ENCODE measurements at places on chromosomes 11 and 22. TPM values are rescaled to one million over a fixed set of nuclear protein-coding genes. Genes with fewer than 3 reads are reported as not detected.

DNA sequence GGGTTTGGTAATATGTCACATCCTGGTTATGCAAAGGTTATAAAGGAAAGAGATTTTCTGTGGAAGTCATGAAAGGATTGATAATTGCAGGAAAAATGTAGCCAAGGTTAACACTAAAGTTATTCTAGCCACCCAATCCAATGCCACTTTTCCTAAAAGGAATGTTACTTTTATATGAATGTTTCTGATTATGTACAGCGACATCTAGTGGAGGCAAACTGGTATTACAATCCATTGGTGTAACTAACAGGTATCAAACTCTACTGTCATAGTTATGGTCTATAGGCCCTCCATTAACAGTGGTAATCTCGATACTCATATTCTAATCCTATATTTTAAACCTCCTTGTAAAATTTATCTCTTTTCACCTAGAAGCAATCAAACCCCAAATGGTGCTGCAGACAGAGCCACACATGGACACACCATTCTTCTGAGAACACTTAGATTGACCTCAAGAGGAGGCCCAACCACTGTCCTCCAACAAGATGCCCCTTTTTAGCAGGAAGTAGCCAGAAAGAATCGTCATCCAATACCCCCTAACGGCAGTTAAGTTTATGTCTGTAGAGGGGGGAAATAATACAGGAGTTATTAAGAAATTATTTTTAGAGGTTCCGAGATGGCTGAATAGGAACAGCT lies 74.9 kb upstream of the RAG2 start:
- no peaks in the 10 kb centered on the region for H3K4me1 ChIP-seq
- DNase-seq = no peak
- H3K27me3 ChIP-seq = no peaks in the 10 kb centered on the region
- no peak overlapping the region for H3K4me3 ChIP-seq
- no peaks in the 10 kb centered on the region for H3K36me3 ChIP-seq
- H3K27ac ChIP-seq = no peak overlapping the region

- no peaks in the 10 kb centered on the region for H3K27me3 ChIP-seq
- H3K36me3 ChIP-seq = no peaks in the 10 kb centered on the region
- H3K4me3 ChIP-seq = no peak overlapping the region
- no peak for DNase-seq
These were observed 1383.3 kb downstream of the TBC1D22A start for GRCh38 chr22:48145738-48146137.

DNA sequence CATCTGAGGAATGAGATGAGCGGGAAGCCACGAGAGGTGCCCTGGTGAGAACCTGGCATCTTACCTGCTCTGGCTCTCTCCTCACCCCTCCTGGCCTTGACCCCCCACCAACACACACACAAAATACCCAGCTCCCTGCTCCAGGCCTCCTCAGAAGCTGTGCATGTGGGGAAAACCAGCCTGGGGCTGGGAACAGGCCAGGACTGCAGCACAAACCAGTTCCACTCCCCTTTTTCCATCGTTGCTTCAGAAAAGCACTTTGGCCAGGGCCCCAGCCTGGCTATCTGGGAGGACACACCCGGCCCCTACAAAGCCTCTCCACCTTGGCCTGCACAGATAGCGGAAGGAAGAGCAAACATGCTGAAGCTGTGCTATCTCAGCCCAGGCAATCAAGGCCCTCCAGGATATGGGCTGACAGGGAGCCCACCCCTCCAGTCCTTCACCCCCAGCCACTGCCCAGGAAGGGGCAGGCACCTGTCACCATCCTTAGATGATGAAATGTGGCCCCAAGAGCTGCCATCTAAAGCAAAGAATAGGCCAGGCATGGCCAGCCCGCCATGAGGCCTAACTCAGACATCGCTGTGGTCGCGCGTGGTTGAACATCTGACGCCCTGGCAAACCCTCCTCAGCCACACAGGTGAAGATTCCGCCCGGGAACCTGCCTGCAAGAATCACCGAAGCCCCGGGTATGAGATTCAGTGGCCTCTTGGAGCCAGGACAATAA lies 35.4 kb downstream of the PISD start:
- H3K27ac ChIP-seq = peak overlapping the region; percentile 54
- no peak overlapping the region for H3K4me3 ChIP-seq
- H3K36me3 ChIP-seq = no peaks in the 10 kb centered on the region
- DNase-seq = no peak

DNA sequence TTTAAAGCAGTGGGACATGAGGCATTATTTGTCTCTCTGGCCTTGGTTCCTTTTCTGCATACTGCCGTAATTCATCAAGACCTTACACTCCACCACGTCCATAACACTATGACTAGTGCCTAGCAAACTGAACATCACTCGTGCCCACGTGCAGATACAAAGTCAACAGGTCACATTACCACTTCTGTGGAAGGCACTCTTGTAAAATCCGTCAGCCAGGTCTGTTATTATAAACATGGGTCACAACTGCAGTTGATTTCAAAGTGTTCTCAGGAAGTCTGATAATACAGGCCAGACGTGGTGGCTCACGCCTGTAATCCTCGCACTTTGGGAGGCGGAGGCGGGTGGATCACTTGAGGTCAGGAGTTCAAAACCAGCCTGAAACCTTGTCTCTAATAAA lies 14.1 kb downstream of the VSIG10L2 start:
- no peak overlapping the region for H3K4me3 ChIP-seq
- DNase-seq = no peak
- no peaks in the 10 kb centered on the region for H3K27me3 ChIP-seq
- H3K36me3 ChIP-seq = no peaks in the 10 kb centered on the region

DNA sequence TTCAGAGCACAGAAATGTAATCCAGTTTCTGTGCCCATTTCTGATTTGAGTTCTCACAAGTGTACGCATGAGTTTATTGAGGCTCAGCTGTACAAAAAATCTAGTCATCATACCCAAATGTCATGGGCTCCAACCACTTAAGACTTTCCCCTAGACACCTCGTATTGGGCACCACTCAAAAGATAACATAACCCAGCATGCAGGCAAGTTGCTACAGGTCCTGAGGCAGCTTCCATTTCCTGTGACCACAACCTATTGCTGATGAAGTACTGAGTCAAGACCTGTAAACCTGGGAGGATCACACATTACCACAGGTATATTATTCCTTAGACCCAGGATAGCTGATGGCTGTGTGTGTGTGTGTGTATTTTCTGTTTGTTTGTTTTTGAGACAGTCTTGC lies 95.2 kb downstream of the MRTFA start:
- no peaks in the 10 kb centered on the region for H3K36me3 ChIP-seq
- no peak overlapping the region for H3K4me3 ChIP-seq
- H3K4me1 ChIP-seq = no peaks in the 10 kb centered on the region
- no peaks in the 10 kb centered on the region for H3K27me3 ChIP-seq
- no peak for DNase-seq

GRCh38 chr11:22520521-22520920 lies 105.1 kb downstream of the FANCF start:
- no peak overlapping the region for H3K4me3 ChIP-seq
- H3K4me1 ChIP-seq = no peaks in the 10 kb centered on the region
- H3K27me3 ChIP-seq = no peaks in the 10 kb centered on the region
- no peaks in the 10 kb centered on the region for H3K36me3 ChIP-seq
- DNase-seq = no peak

Gene GPR83
- not detected for total RNA-seq

Gene LAYN
- total RNA-seq = 1.4 TPM

Gene KLHL35
- 0.83 TPM for total RNA-seq
